Stimulated activated CD4-positive, alpha-beta T cell treated with anti-CD3 and anti-CD28 coated beads, Interleukin-4, amount 100 ng/mL, for 48 hours (primary cell): ENCODE measurements at places on chromosomes 5 and 9.

DNA sequence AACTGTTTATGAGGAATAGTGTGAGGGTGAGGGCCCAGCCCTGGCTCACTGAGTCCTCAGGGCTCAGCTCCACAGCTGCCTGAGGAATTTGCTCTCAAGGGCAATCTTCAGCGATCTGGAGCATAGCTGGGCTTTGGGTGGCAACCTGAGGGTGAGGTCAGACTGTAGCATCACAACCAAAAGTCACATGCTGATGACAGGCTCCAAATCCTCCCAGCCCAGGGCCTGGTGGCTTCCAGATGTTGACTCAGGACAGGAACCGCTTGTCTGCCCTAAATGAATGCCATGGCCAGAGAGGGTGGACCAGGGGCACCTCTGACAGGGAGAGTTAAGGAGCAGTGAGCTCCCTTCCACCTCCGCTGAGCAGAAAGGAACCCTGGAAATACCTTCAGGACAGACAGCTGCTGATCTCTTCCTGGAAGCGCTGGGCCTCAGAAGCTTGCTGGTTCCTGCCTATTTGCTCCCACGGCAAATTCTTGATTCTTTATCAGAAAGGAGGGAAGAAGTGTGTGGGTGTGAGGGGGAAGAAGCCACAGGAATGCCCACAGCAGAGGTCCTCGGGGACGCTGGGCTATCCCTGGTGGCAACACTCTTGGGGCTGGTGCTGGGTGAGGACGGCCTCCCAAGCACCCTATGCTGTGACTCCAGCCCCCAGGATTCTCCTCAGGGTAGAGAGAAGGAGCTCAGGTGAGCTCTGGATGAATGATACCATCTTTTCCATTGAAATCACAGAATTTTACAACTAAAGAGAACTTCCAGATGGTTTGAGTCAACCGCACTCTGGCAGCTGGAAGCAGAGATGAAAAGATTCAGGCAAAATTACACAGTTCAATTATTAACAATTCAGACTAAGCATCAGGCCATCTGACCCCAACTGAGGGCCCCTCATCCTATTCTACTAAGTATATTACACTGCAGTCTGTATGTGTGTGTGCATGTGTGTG is 13.8 kb upstream of the CTSL start:
- no peak for DNase-seq

DNA sequence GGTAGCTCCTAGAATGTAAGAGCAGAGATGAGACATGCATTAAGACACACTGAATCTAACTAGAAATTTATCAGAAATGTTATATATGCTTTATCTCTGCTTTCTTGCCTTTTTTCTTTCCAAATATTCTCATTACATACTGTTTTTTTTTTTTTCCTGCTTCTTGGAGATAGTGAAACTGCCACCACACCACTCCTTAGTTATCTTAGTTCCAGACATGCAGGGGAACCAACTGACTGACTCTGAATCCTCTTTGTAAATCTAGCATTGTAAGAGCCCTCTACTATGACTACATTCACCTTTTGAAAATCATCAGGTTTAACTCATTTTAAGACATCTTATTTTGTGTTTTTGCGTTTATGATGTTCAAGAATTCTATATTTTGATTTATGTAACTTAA is 181.3 kb upstream of the ST8SIA4 start:
- DNase-seq = no peak

DNA sequence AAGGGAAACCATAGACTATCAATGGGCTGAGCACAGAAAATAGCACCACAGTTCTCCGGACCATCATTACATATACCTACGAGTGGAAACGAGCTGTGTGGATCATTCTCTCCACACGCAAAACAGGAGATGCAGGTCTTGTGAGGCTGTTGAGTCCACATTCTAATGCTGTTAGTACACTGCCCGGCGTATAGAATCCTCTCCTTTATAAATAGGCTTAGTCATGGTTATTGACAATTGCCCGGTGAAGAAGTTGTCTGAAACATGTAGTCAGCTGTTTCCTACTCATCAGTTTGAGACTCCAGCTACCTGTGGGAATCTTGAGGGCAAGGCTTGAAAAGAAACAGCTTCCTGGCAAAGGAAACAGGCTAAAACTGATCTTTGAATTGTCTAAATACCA is 602.0 kb upstream of the EDIL3 start:
- DNase-seq = no peak

- no peak for DNase-seq
Observed at GRCh38 chr5:76682387-76682786, 33.5 kb upstream of the F2R start.

GRCh38 chr5:154993461-154993860 is 20.1 kb upstream of the KIF4B start:
- no peak for DNase-seq

DNA sequence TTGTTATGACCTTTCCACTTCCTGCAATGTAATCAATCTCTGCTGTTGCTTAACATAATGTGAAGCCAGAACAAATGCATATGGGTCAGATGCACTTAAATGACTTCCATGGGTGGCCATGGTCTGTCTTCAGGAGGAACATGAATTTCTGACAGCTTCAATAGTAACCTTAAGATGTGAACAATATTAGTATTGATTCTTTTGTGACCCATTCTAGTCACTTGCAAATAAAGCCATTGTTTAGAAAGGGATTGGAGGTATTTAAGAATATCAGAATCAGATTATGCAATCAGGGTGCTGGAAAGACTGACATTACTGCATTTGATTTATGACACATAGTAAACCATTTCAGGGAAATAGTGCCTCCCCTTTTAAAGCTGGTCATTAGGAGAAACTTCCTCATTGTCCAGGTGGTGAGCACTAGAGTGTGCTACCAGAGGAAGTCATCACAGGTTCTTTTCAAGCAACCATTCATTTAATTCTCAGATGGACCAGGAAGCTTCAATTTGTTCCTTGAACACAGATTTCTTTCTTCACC is 32.1 kb downstream of the GRIN3A start:
- no peak for DNase-seq

- DNase-seq = no peak
Observed at GRCh38 chr5:145660897-145661640, 174.1 kb downstream of the PRELID2 start.

DNA sequence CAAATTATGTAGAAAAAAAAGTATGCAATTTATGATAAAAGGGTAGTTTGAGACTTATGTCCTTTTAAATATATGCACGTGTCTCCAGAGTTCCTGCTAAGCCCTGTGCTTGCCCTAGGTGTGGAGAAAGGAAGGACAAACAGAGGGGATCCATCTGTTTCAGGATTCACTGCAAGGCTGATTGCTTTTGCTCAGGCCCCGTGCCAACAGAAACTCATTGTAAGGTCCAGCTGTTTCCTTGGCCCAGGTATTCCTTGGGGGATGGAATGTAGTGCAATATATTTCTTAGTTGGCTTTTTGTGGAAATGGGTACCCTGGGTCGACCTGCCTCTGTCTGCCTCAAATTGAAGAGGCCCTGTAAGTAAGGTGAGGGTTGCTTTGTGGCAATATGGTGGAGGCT is 268.6 kb upstream of the CLINT1 start:
- no peak for DNase-seq

DNA sequence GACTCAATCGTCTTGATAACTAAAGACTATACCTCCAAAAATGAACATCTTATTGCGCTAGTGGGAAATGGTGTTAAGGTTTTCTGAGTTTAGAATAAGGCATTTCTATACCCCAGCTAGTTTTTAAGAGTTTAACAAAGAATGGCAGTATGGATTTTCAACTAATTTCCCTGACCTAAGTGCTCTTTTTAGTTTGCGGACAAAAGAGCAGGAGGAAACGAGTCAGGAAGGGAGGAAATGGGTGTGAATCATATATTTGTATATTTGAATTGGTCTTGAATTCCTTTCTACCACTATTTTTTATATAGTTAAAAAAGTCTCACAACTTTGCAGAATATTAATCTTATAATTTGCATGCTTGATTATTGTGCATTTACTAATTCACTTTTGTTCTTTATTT is 516.3 kb upstream of the ZNF608 start:
- DNase-seq = no peak

DNA sequence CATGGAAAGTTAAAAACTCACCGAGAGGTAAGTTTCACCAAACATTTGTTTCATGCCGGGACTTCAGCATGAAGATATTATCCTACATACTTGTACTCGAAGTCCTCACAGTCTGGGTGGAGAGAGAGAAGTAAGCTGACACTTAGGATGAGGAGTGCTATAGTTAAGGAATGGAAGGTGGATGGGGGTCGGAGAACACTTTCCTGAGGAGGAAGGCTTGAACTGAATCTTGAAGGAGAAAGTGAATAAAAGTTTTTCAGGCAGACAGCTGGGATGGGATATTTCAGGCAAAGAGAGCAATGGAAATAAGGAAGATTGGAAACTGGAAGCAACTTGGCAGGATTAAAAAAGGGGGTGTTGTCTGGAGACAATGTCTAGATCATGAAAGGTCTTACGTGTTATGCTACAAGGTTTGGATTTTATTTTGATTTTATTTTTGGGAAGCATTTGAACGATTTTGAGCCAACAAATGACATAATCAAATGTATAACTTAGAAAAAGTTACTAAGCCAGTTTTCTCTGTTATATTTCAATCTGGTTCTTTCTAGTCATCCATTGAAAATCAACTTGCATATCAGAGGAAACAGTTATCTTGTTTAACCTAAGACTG is 167.1 kb downstream of the PAM start:
- DNase-seq = no peak

GRCh38 chr9:104882086-104882485 is 45.9 kb downstream of the ABCA1 start:
- DNase-seq = no peak

DNA sequence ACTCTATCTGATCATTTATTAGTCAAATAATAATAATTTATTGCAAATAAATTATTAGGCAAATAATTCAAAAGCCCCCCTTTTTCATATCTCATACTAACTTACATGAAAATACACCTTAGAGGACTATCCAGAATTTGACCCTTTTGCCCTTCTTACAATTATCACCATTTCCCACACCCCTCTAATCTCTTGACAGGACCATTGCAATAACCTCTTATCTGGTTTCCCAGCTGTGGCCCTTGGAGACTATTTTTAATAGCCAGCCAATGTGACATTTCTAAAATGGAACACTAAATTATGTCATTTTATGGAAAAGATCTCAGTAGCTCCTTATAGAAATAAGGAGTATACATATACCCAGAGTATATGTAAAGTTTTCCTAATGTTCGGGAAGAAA is 588.4 kb upstream of the COX7C start:
- no peak for DNase-seq

DNA sequence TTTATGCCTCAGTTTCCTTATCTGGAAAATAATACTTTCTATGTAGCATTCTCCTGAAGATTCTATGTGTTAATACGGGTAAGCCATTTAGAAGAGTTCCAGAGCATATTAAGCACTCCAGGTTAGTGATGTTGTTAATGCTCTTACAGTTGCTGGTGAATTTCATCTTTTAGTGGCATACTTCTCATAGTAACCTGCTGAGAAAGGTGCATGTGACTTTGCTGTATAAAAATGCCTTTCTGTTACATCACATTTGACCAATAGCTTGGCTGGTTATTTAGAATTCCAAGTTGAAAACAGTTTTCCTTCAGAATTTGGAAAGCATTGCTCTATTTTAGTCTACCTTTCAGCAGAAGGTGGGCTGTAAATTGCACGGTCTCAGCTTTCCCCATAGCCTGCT is 27.2 kb downstream of the GCNT1 start:
- DNase-seq = no peak

DNA sequence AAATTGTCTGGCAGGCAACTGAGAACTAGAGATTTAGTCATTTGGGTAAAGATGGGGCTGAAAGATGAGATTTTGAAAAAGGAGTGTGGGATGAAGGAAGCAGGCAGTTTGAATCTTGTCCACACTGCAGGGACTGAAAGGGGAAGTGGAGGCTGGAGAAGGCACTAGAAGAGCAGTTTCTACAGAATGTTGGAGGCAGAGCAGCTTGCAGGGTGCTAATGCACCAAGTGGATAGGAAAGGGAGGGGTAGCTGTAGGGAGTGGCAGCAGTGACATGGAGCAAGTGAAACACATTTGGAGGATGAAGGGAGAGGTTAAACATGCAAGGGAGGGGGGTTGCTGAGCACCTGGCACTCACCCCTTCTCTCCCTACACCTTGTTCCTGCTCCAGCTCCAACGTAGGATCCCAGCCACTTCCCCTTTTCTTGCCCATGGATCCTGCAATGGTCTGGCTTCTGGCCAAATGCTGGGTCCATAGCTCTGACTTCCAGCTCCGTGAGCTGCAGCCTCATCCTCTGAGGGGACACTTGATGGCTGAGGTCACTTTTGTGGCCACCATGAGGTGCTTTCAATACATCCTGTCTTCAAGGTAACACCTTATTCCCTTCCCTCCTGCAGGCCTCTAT is 30.0 kb upstream of the FGD3 start:
- DNase-seq = no peak

GRCh38 chr5:89706731-89707130 is 702.8 kb downstream of the CETN3 start:
- DNase-seq = no peak
